ENCODE measurements at places on chromosomes 7 and 10.
A peak's percentile ranks its signal among the peaks of the same experiment; 100 is the strongest.

DNA sequence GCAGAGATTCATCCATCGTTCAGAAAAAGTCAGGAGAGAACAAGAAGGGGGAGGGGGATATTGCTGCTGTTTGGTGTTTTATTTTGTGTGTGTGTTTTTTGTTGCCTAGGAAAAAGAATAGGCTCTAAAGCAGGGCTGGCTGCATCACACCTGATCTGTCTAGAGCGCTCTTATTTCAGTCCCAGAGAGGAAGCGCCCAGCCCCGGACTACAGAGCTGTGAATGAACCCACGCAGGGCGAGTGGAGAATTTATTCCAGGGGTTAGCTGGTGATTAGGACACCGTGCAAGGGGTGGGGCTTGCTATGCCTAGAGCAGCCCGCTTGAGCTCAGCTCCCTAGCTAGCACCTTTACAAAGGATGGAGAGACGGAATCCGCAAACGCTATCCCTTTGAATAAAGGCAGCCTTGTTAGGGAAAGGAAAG is 621 bp upstream of the FAM13C start:
- DNase-seq: no peak

DNA sequence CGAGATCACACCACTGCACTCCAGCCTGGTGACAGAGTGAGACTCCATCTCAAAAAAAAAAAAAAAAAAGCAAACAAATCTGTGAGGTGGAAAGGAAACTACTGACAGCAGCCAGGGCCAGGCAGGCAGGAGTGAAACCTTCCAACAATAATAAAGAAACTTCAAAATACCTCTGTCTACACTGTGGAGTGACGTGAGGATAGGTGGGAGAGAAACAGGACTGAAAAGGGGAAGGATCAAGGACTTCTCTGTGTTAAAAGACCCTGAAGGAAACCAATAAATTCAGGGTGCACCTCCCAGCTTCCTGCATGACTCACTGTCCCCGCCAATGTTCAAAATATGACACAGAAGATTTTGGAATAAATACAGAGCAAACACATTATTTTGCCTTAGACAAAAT is 82.9 kb downstream of the KIAA1549 start:
- DNase-seq: peak; percentile 63

- no peak for DNase-seq
These were observed 1.1 kb upstream of the ITGB8 start for GRCh38 chr7:20329389-20330238.

DNA sequence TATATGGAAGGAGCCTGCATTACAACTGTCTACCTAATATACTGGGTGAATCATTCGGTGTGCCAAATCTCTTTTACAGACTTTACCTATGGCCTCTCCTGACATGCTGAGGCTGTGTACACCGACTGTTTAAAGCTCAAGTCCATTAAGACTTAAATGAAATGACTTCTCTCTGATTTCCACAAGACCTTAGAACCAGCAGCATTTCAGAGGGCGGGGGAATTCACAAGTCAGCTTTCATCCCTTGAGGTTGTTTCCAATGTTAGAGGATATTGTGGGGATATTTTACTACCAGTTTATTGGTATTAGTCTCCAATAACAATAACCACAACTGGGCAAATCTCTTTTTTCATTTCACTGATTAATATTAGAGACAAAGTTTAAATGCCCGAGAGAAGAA is 87.1 kb upstream of the IKZF1 start:
- DNase-seq: no peak

DNA sequence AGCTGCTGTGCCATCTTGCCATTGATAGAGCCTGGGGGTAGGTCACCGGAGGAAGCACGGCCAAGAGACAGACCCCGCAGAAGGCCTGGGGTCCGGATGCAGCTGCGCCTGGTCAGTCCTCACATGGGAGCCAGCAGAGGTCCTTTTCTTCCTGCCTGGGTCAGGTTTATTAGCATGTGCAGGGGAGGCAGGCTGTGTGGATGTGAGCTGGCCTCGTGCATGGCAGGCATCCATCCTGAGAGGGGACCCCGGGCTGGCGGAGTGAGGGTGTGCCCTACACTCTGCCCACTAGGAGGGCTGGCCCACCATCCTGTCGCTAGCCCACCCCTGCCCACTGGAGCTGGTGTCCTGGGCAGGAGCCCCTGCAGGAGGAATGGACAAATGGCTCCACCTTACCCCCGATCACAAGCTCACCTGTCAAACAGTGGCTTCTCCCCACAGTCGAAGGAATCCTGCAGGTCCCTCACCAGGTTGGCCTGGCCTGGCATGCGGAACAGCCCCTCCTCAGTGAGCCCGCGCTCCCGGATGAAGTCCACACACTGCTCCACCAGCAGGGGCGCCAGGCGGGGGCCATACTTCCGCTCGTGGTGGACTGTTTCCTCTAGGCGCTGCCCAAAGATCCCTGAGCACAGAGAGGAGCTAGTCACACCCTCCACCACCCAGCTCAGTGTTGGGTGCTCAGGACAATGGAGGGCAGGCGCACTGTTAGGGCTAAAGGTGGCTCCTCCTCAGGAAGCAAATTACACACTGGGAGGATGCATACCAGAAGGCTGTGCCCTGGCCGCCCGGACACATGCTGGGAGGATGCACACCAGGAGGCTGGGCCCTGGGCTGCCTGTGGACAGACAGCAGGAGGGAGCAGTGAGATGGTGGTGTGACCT is 145.4 kb downstream of the ARHGAP22 start:
- DNase-seq: no peak

GRCh38 chr10:47278152-47278473 is 21.9 kb upstream of the GDF10 start:
- DNase-seq: no peak

GRCh38 chr7:155398944-155399343 is 59.0 kb upstream of the EN2 start:
- no peak for DNase-seq

DNA sequence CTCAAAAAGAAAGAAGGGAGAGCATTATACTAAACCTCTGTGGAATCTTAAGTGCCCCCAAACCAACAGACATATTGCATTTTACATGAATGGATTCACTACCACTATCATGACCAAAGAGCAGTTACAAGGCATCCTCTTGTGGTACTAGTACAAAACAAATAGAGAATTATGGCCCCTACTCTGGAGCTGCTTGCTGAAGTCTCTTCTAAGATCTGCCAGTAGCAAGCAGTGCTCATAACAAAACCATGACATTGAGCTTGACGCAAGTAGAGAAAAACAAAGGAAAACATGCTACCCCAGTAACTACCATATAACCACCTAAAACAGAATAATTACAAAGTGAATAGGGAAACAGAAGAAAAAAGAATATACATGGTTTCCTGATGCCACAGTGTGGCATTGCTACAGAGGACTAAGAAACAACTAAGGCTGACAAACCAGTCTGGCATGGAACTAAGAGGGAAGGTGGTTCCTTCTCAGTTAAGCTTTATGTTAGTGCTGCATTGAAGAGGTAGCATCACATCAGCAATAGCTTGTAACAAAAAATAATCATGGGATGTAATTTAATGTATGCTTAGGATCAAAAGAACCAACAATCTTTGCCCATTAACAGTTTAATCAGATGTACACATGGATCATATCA is 150.2 kb upstream of the AGR3 start:
- DNase-seq: no peak

- no peak for DNase-seq
These were observed 368.1 kb downstream of the RPS24 start for GRCh38 chr10:78401624-78402367.

DNA sequence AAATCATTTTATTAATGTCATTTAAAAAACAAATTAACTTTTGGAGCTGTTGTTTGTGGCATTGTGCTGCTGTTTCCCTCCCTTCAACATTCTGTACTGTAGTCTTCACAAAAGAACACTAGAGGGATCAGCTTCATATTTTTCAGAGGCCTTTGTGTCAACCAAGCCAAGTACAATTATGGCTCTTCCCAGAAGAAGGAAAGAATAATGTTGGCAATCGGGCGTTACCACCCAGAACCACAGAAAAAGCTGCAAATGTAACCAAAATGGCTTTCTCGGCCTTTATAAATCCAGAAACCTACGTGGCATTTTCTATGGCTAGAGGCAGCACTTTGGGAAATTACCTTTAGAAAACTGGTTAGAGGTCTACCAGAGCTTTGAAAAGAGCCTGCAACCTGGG is 98.8 kb upstream of the COL1A2 start:
- no peak for DNase-seq

GRCh38 chr10:78699971-78700370 is 368.8 kb upstream of the ZMIZ1 start:
- no peak for DNase-seq

DNA sequence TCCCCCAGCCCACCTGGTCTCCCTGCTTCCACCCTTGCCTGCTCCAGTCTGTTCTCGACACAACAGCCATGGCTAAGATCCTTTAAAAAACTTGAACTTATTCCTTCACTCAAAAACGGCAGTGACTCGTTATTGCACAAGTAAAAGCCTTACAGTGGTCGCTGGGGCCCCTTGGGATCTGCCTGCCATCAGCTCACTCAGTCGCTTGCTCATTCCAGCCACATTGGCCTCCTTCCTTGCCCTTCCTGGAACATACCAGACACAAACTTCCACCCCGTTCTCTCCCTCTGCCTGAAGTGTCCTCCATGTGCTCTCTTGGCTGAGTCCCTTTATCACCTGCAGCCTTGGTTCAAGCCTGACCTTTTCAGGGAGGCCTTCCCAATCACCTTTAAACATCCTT is 4.7 kb downstream of the CCNY start:
- no peak for DNase-seq

- DNase-seq: no peak
These were observed 68.7 kb downstream of the CAMK1D start for GRCh38 chr10:12418000-12418399.

DNA sequence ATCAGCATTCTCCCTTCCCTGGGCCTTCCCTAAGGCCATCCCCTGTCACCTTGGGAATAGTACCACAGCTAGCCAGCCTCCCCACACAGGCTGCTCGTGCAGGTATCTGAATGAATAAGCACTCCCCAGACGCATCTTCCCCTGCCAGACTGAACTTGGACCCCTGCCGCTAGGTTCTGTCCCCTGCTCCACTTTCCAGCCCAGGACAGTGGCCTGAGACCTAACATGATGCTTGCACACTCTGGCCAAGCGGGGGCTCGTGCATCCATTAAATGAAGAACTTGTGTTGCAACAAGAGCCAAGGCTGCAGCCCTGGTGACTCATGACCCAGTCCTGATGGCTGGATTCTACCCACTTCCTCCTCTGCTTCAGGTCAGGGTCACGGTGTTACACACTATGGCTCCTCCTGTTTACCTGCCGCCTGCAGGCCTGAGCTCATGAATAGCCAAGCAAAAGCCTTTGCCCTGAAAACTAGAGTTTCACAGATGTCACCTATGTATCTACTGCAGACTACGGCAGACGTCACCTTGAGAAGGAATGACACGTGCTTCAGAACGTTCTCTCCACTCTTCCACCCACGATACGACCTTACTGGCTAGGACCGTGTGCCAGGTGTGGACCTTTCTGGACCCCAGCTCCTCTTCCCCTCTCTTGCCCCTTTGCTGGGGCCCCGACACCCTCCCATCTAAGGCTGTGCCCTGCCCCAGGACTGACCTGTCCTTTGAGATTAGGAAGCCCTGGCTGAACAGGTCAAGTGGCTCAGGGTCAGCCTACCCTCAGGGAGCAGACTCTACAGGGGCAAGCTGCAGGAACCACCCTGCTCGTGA is 6.5 kb downstream of the ASB13 start:
- peak; percentile 34 for DNase-seq

DNA sequence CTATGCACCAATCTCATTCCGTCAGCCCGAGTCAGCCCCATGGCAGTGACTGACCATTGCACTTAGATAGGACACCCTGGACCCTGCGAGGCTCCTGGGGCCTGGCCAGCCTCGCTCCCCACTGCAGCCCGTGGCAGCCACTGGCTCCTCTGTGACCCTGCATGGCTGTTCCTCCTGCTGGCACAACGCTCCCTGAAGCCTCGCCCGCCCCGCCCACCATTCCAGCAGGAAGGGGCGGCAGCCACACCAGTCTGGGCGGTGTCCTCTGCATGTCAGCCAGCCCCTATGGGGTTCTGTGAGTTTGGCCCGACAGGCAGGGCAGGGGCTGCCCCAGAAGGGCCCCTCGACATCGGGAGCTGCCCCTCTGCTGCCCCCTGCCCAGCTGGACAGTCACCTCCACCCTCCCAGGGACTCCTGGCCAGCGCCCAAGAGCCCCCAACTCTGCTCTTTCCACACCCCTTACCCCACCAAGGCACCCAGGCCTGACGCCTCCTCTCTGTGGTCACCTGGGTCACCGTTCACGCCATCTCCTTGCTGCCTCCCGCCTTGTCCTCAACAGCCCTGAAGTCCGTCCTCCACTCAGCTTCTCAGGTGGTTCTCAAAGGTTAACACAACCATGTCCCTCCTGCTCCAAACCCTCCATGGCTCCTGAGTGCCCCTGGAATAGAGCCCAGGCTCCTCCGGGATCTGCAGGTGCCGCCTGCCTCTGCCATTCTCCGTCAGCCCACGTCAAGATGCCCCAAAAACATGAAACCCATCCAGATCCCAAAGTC is 103.5 kb downstream of the MICALL2 start:
- DNase-seq: no peak

- DNase-seq: no peak
These were observed 86.2 kb downstream of the APBB1IP start for GRCh38 chr10:26524161-26524896.

- no peak for DNase-seq
These were observed 35.9 kb downstream of the FAM53B start for GRCh38 chr10:124708246-124708779.

DNA sequence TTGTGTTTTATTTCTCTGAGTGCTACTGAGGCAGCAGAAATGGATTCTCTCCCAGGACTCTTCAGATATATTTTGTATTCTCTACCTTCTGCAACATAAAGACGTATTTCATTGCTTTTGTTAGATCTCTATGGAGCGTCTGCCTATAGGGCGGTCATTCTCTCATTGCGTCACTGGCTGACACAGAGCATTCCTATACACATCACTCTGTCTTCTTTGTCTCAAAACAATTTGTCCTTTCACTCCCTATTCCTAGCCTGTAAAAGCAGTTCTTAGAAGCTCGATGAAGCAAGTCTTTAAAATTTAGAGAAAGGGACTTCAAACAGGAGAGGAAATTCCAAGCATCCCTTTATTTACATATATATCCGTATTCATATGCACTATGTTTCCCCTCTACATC is 120.6 kb downstream of the CPED1 start:
- no peak for DNase-seq

DNA sequence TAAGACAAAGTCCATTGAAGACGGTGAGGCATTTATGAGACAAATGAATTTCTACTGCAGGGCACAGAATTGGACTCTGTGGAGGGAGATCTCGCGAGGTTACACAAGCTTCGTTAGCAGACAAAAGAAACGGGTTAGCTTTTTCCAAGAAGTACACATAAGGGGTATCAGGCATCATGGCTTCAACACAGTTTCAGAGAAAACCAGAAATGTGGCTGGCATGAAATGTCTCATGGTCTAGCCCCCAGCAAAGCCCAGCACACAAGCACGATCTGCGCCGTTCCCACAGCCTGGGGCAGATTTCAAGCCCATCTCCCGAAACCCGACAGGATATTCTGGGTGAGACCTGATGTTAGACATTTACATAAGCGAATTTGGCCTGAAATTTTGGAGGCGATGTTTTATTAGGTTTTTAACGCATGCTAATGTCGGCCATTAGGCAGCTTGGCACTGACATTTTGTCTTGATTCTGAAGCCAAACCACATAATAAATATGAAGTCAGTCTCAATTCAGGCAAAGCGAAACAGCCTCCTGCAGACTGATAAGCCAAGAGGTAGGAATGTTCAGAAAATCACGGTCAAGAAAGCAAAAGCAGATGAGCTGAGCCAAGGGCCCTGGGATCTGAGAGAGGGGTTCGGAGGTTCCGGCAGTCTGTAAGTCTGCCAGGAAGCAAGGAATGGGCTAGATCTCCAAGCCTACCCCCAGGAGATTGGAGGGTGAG is 240.5 kb downstream of the PRPF18 start:
- no peak for DNase-seq

GRCh38 chr7:21497072-21497471 is 45.8 kb upstream of the DNAH11 start:
- DNase-seq: no peak

Measured in CD4-positive, alpha-beta T cell treated with Interleukin-17A for 4 hours (primary cell).